ENCODE measurements at places on chromosomes 2 and 18.

DNA sequence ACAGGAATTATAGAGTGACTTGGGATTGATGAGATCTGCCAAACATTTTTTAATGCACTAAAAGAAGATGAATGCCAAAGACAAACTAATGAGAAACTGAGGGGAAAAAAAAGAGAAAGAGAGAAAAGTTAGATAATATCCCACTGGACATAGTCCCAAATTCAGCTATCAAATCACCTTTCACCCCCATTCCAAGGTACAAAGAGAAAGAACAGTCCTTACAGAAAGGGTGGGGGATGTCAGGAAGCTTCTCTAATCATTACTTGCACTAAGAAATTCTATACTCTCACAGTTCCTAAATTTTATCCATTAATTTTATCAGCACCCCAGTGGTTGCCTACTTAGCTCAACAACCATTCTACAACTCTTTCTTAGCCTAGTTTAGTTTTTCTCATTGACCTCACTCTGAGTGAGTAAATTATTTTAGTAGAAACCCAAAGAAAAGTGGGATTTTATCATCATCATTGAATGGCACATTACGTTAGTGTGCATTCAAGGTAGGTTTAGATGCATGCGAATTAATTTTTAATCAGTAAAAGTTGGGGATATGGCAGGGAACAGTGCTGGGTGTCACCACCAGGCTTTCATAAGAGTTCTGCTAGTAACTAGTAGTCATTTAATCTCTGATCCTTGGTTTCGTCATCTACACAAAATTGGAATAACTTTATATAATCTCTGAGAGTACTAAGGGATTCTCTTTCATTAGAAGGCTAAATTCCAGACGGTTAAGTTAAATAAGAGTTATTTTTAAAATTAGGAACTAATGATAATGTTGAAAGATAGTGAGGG is 85.3 kb upstream of the CYTIP start:
- DNase-seq = no peak

- no peak for DNase-seq
Measured at GRCh38 chr2:207937823-207938222, 87.5 kb downstream of the PLEKHM3 start.

- no peak for DNase-seq
Measured at GRCh38 chr18:45084206-45084605, 403.5 kb downstream of the SETBP1 start.

- no peak for DNase-seq
Measured at GRCh38 chr2:129888896-129889295, 90.6 kb upstream of the RAB6C start.

DNA sequence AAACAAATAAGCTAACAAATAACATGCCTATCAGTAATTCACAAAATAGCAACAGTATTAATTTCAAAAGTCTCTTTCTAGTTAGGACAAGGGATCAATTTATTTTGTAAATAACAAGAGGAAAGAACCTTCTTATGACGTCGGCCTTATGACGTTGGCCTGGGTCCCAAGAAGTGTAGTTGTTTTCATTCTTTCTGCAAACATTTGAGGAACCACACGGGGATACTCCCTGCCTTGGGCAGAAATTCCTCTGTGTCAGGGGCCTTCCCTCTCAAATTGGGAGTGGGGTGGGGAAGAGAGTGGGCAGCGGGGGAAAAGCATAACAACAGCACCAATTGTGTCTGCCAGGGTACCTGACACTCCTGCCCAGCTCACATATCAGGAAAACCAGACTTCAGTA is 1.3 kb downstream of the CCDC68 start:
- DNase-seq = no peak

- DNase-seq = no peak
Measured at GRCh38 chr2:63741884-63742579, 99.7 kb upstream of the UGP2 start.

GRCh38 chr2:2769481-2770431 is 438.7 kb upstream of the MYT1L start:
- DNase-seq = no peak
